ENCODE measurements at places on chromosomes 1 and 21.
A peak's percentile ranks its signal among the peaks of the same experiment; 100 is the strongest.

DNA sequence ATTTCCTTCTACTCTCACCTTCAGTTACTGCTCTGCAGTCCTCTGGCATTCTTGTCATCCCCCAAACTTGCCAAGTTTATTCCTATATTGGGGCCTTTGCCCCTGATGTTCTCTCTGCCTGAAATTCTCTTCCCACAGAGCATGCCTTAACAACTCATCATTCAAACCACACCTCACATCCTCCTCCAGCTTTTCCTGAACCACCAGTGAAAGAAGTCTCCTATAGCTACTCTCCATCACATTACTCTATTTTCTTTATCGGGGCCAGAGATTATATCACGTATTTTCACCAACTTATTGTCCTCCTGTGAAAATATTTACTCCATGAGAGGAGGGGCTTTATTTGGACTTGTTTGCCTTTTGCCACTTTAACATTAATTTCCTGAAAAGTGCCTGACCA is 32.1 kb downstream of the EXTL2 start:
- no peak for DNase-seq

GRCh38 chr1:235917267-235917811 is 50.6 kb upstream of the LYST start:
- peak; percentile 29 for DNase-seq

- DNase-seq: no peak
These were observed 306.5 kb downstream of the AJAP1 start for GRCh38 chr1:4960782-4961475.

- no peak for DNase-seq
These were observed 272.5 kb downstream of the SIPA1L2 start for GRCh38 chr1:232357416-232357815.

DNA sequence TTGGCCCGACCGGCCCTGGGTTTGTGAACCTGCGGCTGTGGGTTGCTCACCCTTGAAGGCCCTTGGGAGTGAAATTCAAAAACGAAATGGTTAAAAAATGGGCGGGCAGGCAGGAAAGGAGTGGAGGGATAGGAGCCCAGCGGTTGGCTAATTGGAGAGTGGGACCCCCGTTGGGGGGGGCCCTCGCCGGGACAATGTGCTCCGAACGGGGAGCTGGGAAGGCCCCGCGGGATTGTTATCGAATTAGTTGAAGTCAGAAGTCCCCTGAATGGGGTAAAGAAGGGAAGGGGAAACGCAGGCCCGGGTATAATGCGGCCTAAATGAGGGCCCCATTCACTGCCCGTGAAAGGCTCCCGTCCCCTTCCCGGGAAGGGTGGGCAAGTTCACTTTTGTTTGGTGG is 135.7 kb downstream of the PRDM16 start:
- no peak for DNase-seq

DNA sequence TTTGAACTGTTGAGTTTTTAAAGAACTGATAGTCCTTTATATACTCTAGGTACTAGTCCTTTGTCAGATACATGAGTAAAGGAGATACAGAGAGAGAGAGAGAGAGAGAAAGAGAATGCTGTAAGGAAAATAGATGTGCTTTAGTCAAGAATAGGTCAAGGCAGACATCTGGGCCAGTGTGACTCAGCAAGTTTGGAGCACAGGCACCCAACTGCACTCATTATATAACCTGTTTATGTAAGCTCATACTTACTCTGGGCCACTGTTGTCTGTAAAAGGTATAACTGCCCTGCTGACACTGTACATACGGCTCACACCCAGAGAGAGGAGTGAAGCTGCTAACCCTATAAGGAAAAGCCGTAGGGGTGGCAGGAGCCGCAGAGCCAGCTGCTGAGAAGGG is 32.2 kb upstream of the AKT3 start:
- DNase-seq: no peak

GRCh38 chr1:17340358-17340757 is 31.6 kb upstream of the PADI6 start:
- DNase-seq: no peak

GRCh38 chr1:15771836-15772515 is 13.4 kb downstream of the FBLIM1 start:
- no peak for DNase-seq

DNA sequence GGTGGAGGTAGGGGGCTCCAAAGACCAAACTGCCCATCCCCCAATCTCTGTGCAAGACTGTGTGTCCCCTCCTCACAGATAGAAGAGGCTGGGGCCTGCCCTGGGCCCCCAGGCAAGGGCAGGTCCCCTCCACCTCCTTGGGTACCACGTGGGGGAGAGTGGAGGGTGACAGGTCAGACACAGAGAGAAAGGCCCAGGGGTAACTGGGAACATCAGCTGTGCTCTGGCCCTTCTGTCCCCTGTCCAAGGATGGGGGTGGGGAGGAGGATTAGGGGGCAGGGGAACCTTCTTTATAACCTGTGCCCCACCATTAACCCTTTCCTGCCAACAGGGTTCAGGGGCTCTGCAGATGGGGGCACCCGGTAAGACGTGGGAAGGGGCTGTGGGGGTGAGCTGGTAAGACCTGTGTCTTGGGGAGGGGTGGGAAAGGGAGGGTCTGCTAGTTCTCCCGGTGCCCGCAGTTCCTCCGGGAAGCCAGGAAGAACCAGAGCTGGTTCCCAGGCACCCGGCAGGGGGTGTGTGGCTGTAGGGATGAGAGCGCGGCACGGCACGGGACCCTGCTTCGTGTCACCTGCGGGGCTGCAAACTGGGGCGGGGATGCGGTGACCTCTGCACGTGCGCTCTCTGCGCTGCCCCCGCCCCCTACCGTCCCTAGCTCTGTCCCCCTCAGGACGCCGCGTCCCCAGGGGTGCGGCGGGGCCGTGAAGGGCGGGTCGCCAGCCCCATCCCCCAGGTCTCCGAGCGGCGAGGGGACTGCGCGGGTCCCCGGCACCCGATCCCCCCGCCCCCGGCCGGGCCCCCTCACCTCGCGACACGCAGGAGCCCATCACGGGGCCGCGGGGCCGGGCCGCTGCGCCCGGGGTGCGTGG is 601 bp downstream of the FAM131C start:
- DNase-seq: no peak

GRCh38 chr1:200640963-200641401 is 20.4 kb upstream of the KIF14 start:
- no peak for DNase-seq

DNA sequence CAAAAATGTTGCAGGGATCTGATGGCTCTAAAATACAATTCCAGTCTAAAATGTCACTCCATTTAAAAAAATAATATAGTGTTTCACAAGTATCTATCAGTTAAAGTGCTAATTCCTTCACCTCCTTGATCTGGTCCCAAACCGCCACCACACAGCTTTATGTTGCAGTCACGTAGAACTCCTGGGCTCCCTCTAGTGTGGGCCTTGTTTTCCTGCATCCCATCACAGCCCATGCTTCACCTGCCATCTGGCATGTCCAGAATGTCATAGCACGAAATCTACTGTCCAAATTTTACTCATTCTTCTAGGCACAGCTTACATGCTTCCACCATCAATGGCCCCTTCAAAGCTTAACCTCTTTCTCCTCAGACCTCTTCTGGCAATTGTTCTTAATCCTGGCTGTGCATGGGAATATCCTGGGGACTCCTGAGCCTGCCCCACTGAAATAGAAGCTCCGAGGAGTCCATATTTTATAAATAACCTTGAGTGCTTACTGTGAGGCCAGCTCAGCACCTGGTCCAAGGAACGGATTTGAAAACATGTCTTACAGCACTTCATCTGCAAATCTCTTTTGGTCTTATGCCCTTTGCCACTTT is 15.5 kb downstream of the FYB2 start:
- DNase-seq: no peak

DNA sequence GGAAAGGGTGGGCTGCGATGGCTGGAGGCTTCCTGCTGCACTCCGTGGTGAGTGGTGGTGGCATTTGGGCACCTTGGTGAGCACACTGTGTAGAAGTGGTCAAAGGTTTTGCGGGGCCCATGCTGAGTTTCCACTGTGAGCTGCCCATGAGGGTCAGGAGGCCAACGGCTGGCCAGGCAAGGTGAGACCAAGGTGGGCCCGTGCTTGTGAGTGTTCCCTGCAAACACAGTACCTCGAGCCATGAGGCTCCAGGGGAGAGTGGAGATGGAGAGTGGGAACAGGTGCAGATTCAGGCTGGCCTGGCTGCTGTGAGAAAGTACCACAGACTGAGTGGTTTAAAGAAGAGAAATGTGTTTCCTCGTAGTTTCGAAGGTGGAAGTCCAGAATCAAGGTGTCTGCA is 40.8 kb downstream of the AJAP1 start:
- DNase-seq: no peak

GRCh38 chr1:12048372-12048771 is 14.7 kb upstream of the TNFRSF8 start:
- DNase-seq: no peak

DNA sequence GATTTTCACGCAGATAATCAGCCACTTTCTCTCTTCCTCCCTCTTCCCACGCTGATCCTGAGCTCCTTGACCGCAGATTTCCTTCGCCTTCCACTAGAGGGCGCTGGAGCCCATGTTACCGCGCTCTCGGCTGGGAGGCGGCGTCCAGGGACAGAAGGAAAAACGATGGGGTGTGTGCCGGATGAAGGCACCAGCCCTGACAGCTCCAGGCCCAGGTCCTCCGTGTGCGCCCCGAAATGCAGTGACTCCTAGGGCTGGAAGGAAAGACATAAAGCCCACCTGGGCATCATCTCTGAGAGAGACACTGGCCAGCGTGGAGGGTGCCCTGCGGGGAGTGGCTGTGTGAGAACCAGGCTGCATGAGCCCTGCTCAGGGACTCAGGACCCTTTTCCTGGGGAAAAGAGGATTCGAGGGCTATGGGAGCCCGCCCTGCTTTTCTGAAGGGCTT is 44.9 kb upstream of the CYP2J2 start:
- peak; percentile 14 for DNase-seq

- no peak for DNase-seq
These were observed 204.5 kb downstream of the GREM2 start for GRCh38 chr1:240407407-240407806.

DNA sequence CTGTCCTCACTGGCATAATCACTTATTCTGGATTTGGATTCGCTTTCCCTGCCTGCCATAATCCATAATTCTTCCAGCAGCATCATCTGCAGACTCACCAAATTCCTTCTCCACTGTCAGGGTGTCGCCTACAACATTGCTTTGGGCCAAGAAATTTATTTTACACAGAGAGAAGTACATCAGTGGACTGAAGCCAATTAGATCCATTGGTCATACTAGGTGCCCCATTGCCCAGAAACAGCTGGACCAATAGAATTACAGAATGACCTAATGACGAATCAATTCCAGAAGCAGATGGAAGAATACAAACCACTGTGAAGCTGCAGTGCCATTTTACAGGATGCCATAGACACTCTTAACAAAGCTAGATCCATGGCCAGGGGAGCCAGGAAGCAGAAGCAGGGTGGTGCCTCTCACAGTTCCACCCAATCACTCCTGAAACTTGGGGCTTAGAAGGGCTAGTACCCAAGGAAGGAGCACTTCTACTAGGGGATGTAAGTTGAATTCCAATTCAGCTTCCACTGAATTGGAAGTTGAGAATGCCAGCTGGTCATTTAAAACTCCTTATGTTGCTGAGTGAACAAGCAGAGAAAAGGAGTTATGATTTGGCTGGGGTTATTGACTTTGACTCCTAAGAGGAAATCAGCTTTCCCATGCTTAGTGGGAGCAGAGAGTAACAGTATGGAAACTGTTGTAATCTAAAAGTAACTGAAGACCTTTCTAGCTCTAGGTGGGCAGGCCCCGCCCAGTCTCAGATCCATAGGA is 44.0 kb downstream of the EDN2 start:
- DNase-seq: no peak

GRCh38 chr1:167149793-167150491 is 56.1 kb downstream of the STYXL2 start:
- DNase-seq: no peak

DNA sequence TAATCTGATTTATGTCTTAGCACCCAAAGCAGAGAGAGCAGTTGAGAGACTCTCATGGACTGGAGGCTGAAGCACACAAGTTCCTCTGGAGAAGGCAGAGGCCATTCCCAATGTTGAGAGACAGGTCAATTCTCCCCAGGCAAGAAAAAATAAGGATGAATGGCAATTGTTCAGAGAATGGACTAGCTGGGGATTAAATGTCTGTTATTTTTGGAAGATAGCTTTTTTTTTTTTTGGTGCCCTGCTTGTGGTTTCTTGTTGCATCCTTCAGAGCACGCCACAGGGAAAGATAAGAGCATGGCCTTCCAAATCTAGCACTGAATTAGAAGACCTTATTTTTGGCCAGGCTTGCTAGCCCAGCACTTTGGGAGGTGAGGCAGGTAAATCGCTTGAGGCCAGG is 65.6 kb upstream of the ERRFI1 start:
- DNase-seq: no peak

DNA sequence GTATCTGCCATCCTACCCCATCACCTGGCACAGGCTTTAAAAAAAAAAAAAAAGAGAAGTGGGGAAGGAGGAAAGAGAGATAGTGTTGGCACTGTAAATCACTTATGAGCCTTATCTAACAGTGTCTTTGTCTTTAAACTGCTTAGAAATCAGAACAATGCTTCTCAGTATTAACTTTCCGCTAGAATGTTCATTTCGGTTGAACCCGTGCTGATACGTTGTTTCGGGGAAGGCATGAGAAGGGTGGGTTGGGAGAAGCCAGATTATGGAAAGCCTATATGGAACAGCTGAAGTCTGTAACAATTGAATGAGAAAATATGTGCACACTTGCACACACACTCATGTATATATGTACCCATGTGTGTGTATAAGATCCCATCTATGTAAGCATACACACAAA is 170.8 kb downstream of the GALNT2 start:
- no peak for DNase-seq

DNA sequence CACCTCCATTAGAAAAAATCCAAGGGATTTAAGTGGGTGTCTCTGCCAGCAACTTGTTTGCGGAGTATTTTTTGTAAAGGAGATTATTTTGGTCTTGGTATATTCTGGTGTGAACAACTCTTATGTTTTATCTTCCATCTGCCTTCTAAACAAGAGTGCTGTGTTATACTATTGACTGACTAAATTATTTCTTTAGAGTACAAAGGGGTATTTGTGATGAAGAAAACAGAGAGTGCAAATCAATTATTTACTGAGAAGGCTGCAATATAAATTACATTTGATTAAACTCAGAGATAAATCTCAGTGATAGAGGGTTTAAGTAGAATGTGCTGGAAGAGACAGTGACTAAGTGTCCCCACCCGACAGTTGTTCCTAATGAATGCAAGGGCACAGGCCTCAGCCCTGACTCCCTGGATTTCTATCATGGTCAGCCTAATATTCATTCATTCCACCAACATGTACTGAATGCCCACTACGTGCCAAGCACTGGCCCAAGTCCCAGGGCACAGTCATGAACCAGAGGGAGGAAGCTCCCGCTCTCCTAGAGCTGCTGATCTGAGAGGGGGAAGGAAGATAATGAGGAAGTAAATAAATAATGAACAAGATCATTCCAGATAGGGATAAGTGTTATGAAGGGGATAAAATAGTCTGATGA is 196.9 kb upstream of the C8B start:
- no peak for DNase-seq

DNA sequence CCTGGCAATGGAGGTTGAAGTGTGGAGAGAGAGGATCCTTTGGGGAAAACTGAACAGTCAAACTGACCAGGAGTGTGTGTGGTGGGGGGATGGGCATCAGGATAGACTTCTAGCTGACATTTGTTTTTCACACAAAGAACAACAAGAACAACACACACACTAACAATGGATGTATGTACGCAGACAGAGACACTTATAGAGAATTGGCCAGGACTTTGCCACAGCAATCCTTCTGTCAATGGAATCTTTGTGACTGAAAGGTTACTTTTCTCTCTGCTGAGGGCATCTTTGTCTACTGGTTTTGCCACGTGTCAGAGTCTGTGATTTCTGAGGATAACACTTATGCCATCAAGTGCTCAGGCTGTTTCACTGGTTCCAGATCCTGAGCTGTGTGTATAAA is 12.4 kb upstream of the FCGR2A start:
- no peak for DNase-seq

GRCh38 chr1:11856698-11857097 is 2.0 kb downstream of the NPPB start:
- DNase-seq: no peak

All from stimulated activated CD4-positive, alpha-beta T cell treated with anti-CD3 and anti-CD28 coated beads, Interleukin-15, amount 100 ng/mL, for 1 hour (primary cell).